CD4-positive, alpha-beta T cell treated with Interferon alpha-2 for 1 hour (primary cell): ENCODE measurements at places on chromosomes 12 and 14.
A peak's percentile ranks its signal among the peaks of the same experiment; 100 is the strongest.

GRCh38 chr12:53174881-53175491 lies 5.5 kb upstream of the ZNF740 start:
- DNase-seq: peak; percentile 25

GRCh38 chr14:102819747-102820330 lies 42.6 kb downstream of the TRAF3 start:
- DNase-seq: no peak

- no peak for DNase-seq
These were observed 77.1 kb upstream of the PTGDR start for GRCh38 chr14:52190337-52190931.

- DNase-seq: peak; percentile 6
These were observed 33.6 kb downstream of the CMKLR1 start for GRCh38 chr12:108305520-108305919.

GRCh38 chr12:107873223-107873622 lies 98.7 kb downstream of the ASCL4 start:
- DNase-seq: no peak

GRCh38 chr14:76644855-76645518 lies 116.3 kb upstream of the VASH1 start:
- DNase-seq: no peak

GRCh38 chr12:96201272-96202227 lies 7.4 kb downstream of the ELK3 start:
- no peak for DNase-seq

DNA sequence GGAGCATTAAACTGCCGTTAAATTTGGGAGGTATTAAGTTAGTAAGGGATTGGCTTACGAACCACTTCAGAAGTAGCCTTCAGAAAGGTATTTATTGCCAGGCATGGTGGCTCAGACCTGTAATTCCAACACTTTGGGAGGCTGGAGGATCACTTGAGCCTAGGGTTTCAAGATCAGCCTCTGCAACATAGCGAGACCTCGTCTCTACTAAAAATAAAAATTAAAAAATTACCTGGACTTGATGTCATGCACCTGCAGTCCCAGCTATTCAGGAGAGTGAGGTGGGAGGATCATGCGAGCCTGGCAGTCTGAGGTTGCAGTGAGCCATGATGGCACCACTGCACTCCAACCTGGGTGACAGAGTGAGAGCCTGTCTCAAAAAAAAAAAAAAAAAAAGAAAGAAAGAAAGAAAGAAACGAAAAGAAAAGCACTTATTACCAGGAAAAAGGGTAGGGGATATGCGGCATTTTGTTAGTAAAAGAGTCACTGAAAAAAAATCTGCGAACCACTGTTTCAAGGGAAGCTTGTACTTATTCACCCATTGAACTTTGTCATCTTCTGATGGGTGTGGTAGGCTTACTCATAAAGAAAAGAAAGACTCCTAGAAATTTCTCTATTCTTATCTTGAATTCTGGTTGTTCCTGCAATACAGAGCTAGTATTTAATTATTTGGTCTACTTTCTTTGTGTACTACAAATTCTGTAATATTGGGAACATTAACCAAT lies 33.6 kb upstream of the PLEKHA5 start:
- no peak for DNase-seq
